ENCODE measurements at places on chromosomes 2 and 18.

DNA sequence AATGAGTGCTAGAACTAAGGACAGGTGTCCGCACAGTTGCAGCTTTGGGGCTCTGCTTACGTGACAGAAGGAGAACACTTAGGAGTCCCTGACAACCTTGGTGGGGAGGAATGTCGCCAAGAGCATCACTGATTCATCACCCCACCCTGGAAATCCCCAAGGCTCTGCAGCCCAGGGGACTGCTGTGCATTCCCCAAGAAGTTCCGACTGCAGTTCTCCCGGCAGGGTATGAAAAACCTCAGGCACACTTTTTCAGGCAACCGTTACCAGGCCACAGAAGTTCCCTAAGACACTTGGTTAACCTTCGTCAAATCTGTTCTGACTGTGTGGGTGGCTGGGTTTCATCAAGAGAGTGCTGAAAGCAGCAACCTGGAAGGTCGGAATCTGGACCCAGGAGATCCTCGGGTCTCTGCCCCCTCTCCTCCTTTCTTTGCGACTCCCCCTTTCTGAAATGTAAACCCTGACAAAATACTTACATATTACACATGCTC, 192.1 kb upstream of the CXCR4 start:
- DNase-seq: no peak

GRCh38 chr18:50633992-50634391, 74.1 kb downstream of the MAPK4 start:
- DNase-seq: no peak

DNA sequence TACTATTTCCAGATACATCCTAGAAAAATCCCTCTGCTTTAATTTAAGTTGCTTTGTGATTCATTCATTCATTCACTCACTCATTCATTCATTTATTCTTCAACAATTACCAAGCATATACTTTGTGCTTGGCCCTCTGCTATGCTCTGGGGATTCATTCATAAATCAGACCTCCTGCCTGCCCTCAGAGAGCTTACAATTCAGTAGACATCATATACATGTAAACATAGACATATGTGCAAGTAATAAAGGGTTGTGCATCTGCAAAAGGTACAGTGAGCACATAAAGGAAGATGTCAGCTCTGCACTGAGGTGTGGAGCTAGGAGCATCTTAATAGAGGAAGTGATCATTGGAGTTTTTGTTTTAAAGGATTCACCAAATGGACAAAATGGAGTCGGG, 189.4 kb downstream of the AGPS start:
- no peak for DNase-seq

DNA sequence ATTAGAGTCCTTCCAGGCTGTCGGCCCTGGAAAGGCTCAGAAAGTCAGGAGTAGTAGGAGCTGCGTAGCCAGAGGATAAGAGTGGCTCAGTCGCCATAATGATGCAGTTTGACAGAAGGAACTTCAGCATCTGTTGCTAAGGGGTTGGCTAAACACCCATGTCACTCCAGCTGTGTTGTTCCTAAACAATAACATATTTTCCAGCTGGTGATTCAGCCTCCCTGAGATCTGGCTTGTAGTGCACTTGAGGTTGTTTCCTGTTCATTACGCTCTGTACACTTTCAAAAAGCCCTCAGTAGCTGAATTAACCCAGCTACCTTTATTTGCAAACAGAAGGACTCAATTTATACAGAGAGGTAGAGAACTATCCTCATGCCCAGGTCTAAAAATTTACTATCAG, 39.7 kb upstream of the EPAS1 start:
- DNase-seq: no peak

GRCh38 chr2:237715459-237715947, 83.1 kb upstream of the RBM44 start:
- DNase-seq: no peak

DNA sequence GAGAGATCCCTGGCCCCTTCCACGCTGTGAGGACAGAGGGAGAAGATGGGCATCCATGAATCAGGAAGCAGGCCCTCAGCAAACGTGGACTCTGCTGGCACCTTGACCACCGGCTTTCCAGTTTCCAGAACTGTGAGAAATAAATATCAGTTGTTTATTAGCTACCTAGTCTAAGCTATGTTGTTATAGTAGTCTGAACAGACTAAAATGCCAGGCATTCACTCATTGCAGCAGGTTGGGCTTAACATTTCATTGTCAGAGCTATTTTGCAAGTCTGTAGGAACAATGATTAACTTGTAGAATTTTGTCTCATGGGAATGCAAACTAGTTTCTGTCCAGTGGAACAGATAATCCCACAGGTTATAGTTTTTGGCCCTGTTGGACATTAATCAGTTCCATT, 24.8 kb upstream of the TBC1D8 start:
- no peak for DNase-seq

DNA sequence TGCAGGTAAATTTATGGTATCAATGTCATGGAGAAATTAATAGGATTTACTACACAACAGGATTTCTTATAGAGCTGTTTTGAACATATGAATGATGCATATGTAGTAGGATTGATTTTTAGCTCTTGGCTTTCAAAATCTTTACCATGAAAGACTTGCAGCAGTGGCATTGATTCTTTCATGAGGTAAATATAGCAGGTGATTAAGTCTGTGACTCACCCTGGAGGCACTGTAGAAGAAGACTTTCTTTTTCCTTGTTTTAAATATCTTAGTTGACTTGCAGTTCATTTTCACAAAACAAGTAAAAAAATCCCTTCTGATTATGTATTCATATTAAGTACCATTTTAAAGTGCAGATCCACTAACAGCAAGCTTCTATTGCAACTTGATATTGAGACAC, 463.0 kb downstream of the FBXO15 start:
- no peak for DNase-seq

DNA sequence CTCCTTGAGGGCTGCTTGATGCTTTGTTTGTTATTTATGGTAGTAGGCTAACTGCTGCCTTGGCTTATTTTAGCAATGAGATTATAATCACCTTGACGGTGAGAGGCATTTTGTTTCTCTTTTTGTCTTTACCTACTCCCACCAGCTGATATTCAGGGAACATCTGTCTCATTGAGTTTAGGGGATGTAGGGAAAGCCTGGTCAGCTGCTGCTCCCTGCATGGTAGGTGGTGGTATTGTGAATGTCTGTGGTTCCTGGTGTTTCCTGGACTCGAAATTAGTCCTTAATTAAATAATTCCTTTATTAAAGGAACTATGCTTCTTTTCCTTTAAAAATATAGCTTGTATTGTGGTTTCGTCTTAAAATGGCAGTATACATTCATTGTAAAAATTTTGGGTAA, 77.8 kb downstream of the ADAM23 start:
- DNase-seq: no peak
